Urothelium cell line (cell line): ENCODE measurements at places on chromosomes 12 and 14.
A peak's percentile ranks its signal among the peaks of the same experiment; 100 is the strongest.

DNA sequence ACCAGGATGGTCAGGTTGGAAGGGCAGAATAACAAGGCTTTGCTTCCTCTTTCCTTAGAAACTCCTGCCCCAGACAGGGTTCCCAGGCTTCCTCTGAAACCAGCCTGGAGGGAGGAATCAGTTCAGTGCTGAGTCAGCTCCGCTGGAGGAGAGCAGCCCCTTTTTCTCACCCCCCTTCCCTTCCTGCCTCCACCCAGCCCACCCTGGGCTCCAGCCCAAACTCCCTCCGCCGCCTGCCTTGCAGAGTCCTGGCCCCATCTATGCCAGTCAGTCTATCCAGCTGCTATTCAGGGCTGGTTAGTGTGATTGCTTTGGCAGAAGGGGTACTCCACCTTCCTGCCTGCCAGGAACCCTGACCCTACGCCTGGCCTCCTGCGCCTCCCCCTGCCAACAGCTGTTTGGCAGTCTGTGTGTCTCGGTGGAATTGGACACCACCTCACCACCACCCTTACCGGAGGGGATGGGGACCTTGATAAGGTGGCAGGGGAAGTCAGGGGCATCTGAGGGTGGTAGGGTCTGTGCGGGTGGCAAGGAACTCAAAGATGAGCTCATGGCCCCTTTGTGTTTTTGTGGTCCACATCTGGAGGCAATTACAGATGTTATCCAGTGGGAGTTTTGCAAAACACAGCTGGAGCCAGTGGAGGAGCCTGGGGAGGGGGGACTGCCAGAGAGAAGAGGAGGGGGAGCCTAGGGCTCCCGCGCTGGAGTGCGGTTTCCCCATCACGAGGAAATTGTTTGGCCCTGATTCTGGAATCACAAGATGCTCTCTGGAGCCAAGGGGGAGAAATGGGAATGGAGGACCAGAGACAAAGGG is 12.2 kb downstream of the MMP14 start:
- no peak for DNase-seq

- DNase-seq, result no peak
Measured at GRCh38 chr12:128052331-128052730, 214.6 kb upstream of the TMEM132C start.

GRCh38 chr12:46629331-46630229 is 196.2 kb downstream of the SLC38A4 start:
- DNase-seq, result no peak

DNA sequence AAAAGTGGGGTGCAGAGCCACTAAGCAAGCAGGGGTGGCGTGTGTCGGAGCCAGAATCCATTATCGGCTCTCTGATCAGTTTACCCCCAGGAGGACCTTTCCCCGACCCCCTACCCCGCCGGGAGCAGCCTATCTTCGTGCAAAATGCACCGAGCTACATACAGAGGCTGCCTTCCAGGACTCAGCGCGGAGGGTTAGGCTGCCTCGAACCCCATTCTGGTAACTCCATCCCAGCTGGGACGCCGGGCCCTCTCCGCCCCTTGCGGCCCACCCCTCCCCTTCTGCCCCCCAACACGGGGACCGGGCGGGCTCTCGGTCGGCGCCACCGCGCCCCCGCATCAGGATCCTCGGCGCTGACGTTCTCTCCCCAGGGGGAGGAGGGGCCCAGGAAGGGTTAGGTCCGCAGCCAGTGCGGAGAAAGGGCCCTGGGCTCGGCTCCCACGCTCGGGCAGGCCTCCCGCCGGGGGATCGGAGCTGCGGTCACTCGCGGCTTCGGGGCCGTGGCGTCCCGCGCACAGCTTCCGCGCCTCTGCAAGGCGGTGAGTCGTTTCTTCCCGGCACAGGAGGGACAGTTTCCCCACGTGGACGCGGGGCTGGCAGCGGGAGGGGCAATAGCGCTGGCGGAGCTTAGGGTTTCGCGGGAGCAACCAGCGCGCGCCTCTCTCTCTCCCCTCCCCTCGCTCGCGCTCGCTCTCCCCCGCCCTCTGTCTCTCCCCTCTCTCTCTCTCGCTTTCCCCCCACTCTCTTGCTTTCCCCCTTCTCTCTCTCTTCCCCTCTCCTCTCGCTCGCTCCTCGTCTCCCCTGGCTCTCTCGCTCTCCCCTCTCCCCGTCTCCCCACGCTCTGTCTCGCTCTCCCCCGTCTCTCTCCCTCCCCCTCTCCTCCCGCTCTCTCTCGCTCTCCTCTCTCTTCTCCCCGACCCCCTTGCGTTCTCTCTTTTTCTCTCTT is 12.5 kb upstream of the MAP3K9 start:
- peak; percentile 85 for DNase-seq

DNA sequence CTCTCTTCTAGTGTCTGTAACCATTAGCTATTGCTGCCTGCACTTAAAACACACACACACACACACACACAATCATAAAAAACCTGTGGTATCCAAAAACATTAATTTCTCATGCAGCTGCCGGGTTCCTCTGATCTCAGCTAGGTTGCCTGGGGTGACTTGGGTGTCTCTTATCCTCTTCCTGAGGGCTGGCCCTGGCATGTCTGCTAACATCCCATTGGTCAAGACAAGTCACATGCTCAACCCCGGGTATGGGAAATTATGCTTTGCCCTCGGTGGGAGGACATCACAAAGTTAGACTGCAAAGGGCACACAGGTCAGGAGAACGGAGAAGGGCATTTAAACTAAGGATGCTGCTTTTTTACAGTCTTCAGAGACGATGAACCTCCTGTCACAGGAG is 55.7 kb downstream of the TRPV4 start:
- peak; percentile 80 for DNase-seq

DNA sequence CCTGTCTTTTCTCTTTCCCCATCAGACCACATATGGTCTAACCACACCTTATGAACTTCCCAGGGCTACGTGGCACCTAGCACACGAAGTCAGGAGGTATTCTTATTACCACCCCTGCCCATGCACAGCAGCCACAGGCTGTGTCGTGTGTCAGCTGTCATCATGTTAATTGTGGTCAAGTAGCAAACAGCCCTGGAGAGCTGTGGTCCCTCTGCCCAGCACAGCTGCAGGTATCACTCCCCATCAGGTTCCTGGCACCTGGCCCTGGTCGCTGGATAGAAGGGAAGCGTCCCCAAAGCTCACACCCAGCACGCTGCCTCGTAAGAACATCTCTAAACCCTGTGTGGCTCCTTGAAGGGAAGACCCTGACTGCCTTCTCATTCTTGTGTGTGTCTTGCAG is 45.4 kb downstream of the CLMN start:
- no peak for DNase-seq

DNA sequence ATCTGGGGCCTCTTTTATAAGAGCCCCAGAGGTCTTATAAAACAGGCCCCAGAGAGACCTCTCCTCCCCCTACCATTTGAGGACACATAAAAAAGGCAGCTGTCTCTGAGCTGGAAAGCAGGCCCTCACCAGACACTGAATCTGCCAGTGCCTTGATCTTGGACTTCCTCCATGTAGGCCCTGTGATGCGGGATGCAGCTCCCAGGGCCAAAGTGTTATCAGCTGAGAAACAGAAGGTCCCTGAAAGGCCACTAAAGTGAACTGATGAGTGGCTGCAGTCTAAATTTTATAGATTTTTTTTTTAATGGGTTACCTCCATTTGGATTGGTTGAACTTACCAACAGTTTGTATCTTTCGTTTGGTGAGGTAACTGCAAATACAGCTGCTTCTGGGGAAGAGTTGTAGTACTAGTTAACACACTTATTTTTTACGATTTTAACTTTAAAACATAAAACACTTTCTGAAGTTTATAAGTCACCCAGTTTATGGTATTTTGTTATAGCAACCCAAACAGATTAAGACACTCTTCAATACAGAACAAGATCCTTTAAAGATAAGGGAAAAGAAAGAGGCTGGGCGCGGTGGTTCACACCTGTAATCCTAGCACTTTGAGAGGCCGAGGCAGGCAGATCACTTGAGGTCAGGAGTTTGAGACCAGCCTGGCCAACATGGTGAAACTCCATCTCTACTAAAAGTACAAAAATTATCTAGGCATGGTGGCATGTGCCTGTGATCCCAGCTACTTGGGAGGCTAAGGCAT is 5.6 kb upstream of the GUCY2C start:
- no peak for DNase-seq

DNA sequence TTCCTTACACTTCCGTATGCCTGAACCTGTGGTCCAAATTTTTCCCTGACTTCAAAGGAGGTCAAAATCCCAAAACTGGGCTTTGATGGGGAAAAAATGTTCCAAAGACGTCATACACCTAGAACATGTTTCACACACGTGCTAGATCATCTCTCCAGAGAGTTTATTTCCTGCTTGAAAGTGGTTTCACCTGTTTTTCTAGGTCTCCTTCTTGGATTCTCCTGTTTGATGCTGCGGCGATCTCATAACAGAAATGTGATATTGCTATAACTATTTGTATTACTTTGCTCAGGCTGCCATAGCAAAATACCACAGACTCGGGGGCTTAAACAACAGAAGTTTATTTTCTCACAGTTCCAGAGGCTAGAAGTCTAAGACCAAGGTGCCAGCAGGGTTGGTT is 19.7 kb upstream of the TMCC3 start:
- no peak for DNase-seq

DNA sequence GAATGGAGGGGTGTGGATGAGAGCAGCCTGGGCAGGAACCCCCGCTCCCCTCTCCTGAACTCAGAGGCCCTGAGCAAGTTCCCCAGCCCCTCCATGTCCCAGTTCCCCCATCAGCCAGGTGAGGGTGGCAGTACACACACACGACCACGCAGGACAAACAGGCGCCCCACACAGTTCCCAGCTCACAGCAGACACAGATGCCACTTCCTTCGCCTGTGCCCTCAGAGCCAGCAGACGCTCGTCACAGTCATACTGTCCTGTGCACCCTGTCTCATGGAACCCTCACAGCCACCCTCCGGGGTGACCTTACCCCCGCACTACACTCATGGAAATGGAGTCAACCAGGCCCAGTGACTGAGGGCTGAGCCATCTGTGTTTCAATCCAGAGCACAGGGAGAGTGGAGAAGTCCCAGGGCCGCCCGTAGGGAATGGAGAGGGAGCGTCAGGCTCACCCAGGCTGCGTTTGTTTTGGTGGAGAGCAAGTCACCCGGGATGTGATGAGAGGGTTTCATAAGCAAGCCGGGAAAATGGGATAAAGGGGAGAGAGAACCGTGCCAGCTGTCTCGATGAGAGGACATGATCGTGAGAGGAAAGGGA is 47.5 kb upstream of the DYNC1H1 start:
- no peak for DNase-seq

- no peak for DNase-seq
Measured at GRCh38 chr12:120684523-120684932, 2.4 kb upstream of the MLEC start.

GRCh38 chr12:116673681-116674111 is 64.2 kb downstream of the SPRING1 start:
- DNase-seq, result no peak

- no peak for DNase-seq
Measured at GRCh38 chr12:52363111-52363679, 4.1 kb downstream of the KRT85 start.

- no peak for DNase-seq
Measured at GRCh38 chr14:51335961-51336723, 96.1 kb downstream of the TMX1 start.

GRCh38 chr12:122028905-122029560 is 7.3 kb downstream of the BCL7A start:
- DNase-seq, result no peak

GRCh38 chr12:25257590-25258324 is 7.0 kb upstream of the KRAS start:
- DNase-seq, result no peak

DNA sequence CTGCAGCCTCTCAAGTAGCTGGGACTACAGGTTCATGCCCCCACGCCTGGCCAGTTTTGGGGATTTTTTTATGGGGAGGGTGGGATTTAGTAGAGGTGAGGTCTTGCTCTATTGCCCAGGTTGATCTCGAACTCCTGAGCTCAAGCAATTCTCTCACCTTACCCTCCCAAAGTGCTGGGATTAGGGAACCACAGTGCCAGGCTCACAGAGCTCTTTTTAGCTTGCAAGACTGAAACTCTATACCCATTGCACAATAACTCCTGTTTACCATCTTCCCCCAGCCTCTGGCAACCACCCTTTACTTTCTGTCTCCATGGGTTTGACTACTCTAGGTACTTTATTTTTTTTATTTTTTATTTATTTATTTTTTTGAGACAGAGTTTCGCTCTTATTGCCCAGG is 25.7 kb upstream of the CDK17 start:
- DNase-seq, result no peak

GRCh38 chr12:62075870-62076269 is 184.3 kb upstream of the USP15 start:
- DNase-seq, result no peak

DNA sequence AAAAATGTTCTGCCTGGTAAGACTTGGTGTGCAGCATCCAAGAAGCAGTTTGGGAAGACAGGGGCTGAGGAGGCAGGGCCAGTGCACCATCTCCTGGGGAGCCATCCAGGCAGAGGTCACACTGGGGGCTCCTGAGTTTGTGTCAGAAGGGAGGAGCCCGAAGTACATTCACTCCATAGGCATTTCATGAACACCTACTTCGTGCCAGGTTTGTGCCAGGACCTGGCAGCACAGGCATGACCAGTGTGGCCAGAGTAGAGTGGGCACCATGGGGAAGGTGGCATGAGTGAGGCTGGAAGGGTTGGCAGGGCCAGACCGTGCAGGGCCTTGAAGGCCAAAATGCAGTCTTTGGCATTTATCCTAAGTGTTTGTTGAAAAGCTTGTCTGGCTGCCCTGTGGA is 86.5 kb upstream of the RIN3 start:
- DNase-seq, result no peak

- DNase-seq, result no peak
Measured at GRCh38 chr12:76504606-76505005, 55.0 kb downstream of the OSBPL8 start.

DNA sequence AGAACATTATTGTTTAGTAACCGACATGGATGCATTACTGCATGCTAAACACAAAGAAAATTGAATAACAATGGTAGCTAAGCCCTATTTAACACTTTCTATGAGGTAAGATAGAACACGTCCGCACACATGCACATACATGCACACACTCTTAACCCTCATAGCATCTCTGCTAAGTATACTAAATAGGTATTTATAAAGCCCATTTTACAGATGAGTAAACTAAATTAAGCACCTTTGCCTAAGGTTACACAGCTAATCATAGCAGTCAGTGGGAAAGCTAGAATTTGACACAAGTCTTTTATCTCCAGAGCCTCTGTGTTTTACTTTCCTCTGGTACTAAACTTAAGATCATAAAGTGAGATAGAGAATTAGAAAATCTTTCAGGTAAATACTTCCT is 435.0 kb downstream of the EGLN3 start:
- no peak for DNase-seq

GRCh38 chr12:104010606-104011169 is 39.3 kb downstream of the GLT8D2 start:
- no peak for DNase-seq

DNA sequence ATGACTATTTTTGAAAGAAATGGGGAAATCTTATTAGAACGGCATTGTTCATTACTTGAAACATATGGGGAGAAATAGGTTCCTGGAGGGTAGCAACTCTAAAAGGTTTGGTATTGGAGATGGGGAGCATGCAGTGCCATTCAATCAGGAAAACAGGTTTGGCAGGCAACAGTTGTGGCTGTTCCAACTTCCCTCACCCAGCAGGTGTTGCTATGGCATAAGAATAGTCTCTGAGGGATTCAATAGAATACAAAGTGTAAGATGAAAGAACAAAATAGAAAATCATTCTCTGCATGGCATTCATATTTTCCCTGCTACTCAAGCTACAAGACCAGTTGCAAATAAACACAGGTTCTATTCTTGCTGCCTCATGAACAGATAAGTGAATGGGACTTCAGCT is 393.3 kb upstream of the RPL10L start:
- peak; percentile 6 for DNase-seq
